Activated CD4-positive, alpha-beta T cell treated with anti-CD3 and anti-CD28 coated beads, Interleukin-10, Interleukin-2, amounts not matched to agents 100 ng/mL and 50 ng/mL, durations not matched to agents 16 hours and 8 hours (primary cell): ENCODE measurements at places on chromosomes 2 and 18.
A peak's percentile ranks its signal among the peaks of the same experiment; 100 is the strongest.

- DNase-seq, result peak; percentile 90
Measured at GRCh38 chr2:64036034-64036705, 16.9 kb upstream of the VPS54 start.

DNA sequence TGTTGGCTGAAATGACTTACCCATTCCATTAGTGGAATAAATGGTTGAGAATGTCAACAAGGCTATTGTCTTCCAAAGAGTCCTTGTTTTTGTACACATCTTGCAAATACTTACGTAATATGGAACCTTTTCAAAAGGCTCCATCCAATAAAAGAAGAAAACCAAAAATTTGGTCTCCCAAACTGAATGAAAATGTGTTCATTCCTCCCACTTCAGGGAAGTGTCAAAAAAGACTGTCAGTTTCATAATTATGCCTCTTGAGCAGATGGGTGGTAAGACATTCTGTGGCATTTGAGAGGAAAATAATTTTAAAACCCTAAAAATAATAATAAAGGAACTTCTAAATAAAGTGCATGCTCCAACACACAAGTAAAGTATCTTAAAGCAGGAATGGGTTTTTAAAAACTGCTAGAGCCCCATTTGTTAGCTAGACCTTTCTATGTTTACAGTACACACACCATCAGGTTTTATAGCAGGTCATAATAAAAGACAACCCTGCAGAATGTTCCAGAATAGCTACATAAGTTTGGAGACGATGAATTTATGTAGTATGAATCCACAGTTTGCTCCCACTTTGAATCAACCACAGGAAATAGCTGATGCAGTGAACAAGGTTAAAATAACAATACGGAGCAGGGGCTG lies 843.7 kb downstream of the LRRTM4 start:
- no peak for DNase-seq

DNA sequence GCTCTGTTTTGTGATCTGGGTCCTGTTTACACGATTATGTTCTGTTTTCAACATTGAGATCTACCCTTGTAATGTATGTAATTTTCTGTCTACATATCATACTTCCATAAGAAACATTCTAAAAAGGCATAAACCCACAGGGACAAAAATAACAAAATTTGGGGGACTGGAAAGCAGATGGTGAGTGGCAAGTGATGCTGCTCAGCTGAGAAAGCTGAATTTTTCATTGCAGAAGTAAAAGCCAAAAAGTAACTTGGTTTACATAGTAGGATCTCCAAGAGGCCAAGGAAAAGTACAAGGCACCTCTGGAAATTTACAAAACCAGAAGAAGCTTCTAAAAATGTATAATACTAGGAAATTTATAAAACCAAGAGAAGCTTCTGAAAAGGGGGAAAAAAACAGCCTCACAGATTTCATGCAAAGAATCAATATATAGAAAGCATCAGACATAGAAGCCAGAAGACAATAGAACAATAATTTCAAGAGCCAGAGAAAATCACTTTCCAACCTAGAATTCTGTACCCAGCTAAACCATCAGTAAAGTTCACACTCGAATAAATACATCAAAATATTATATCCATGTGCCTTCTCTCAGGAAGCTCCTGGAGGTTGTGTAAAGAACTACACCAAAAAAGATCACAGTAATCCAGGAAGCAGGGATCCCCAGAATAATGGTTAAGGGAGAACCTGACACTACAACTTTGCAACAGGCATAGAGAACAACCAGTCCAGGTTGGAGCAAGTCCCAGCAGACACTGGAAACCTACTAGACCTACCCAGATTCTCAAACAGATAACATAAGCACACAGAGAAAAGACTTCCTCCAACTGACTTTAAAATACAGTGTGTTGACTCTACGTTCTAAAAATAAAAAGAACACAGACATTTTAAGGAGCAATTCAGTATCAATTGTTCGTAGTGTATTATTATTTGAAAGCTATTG lies 401.7 kb upstream of the HS6ST1 start:
- no peak for DNase-seq

DNA sequence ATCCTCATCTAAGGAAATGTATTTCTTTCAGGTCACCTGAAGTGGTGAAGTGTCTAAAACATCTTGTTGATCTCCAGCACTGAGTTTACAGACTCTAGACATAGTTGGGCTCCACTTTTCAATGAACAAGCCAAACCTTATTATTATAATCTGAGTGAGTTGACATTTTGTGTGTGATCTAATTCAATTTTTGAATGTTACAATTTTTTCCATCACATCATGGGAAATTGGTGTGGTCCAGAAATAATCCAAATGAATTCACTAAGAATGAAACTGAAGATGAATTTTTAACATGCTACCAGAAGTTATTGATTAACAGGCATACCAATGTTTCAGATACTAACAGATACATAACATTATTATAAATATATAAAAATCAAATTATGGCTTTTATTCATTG lies 75.6 kb upstream of the EFEMP1 start:
- no peak for DNase-seq

GRCh38 chr18:47931718-47932103 lies 1.3 kb upstream of the SMAD2 start:
- no peak for DNase-seq

DNA sequence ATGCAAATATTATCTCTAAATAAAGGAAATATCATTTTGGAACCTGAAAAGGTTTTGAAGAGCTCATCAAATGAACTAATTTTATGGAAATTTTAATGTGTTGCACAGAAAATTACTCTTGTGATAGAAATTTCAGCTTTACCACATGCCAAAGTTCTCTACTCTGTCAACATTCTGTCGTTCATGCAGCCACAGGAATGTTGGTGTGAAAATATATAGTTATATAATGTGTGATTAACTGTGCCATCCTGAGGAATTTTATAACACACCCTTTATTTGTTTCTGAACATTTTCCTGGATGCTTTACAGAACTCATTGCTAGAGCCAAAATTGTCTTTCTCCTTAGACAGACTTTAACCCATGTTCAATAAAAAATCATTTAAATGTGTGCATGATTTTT lies 202.5 kb upstream of the SLC8A1 start:
- DNase-seq, result no peak

GRCh38 chr2:33632831-33633230 lies 33.7 kb upstream of the FAM98A start:
- DNase-seq, result no peak

GRCh38 chr2:112149866-112150435 lies 11.8 kb downstream of the FBLN7 start:
- DNase-seq, result no peak

DNA sequence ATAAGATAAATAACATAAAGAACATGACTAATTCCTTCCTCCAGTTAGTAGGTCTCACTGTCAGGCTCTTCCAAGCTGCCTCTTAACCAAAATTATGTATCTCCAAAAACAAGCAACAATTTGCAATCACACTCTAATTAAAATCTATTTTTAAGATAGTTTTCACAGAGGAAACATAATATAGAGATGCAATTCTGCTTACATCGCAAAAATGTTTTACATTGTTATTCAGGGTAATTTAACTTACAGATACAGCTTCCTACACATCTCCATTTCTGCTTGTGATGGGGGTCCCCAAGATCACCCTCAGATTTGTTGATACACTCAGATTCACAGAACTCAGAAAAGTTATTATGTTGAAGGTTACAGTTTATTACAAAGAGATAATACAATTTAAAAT lies 115.5 kb downstream of the DSC3 start:
- no peak for DNase-seq

DNA sequence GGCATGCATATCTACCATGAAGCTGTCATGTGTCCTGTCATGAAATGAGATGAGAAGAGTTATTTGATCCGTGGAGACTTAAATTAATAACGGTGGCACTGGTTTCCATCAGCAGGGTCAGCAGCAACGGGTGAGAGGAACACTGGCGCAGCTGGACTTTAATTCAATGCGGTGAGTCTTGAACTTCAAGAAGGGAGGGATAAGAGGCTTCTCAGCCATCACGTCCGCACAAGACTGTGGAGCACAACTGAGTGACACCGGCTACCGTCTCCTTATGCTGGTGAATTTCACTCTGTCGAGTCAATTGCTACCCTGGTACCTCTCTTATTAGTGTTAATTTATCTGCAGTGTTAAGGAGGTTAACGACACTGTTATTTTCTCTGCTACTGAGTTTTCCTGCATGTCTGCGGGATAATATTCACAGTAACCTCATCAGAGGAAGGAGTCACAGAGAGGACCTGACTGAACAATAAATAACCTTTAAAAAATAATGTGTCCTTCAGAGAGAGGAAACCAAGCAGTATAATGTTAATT lies 236.8 kb downstream of the EPHA4 start:
- DNase-seq, result no peak

DNA sequence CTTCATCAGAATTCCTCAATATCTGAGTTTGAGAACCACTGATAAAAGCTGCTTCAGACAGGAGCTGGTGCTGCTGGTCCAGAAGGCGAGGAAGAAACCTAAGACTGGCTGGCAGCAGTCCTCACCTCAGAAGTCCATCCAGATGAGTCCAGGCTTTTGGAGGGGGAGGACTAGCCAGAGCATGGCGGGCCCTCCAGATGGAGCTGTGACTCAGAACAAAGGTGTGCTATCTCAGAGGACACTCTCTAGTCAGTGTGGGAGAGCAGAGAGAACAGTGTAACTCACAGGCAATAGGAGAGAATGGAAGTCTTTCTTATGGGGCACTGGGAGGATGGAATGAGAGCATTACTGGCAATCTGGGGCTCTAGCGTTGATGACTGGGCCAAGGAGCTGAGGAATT lies 191.4 kb downstream of the NYAP2 start:
- no peak for DNase-seq
